ENCODE measurements at places on chromosomes 6 and 20. TPM values are rescaled to one million over a fixed set of nuclear protein-coding genes. Genes with fewer than 3 reads are reported as not detected.

DNA sequence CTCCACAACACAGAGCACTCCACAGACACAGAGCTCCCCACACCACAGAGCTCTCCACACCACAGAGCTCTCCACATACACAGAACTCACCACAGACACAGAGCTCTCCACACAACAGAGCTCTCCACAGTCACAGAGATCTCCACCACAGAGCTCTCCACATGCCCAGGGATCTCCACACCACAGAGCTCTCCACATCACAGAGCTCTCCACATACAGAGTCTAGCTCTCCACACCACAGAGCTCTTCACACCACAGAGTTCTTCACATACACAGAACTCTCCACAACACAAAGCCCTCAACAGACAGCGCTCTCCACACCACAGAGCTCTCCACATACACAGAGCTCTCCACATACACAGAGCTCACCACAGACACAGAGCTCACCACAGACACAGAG is 55.3 kb downstream of the ERMARD start:
- H3K36me3 ChIP-seq: no peaks in the 10 kb centered on the region
- peaks cover 52% of the 10 kb centered on the region for H3K4me1 ChIP-seq
- H3K27me3 ChIP-seq: peaks cover 57% of the 10 kb centered on the region
- DNase-seq: peak; percentile 43

GRCh38 chr20:31607640-31608250 is 2.7 kb downstream of the ID1 start:
- H3K27ac ChIP-seq: no peak overlapping the region
- H3K36me3 ChIP-seq: no peaks in the 10 kb centered on the region
- peaks cover 28% of the 10 kb centered on the region for H3K4me1 ChIP-seq
- H3K4me3 ChIP-seq: no peak overlapping the region
- H3K27me3 ChIP-seq: peaks cover 70% of the 10 kb centered on the region
- DNase-seq: no peak

- no peak overlapping the region for H3K27ac ChIP-seq
- H3K36me3 ChIP-seq: peaks cover 2% of the 10 kb centered on the region
- peaks cover 33% of the 10 kb centered on the region for H3K27me3 ChIP-seq
- no peak for DNase-seq
These were observed 24.5 kb downstream of the MAP7 start for GRCh38 chr6:136525586-136526195.

GRCh38 chr6:85640821-85641220 is 1.9 kb downstream of the SYNCRIP start:
- H3K27me3 ChIP-seq: no peaks in the 10 kb centered on the region
- peaks cover 51% of the 10 kb centered on the region for H3K36me3 ChIP-seq
- peak overlapping the region; percentile 93 for H3K27ac ChIP-seq
- H3K4me1 ChIP-seq: peaks cover 56% of the 10 kb centered on the region
- DNase-seq: no peak
- H3K4me3 ChIP-seq: peak overlapping the region; percentile 92

ZSWIM3 gene
- total RNA-seq: 6.5 TPM

All from activated CD8-positive, alpha-beta memory T cell treated with anti-CD3 and anti-CD28 coated beads, Interleukin-2, amount 10 ng/mL, durations not matched to agents 7 days and 5 days (primary cell).